Right lung (tissue), 10 donors: ENCODE measurements at places on chromosomes 3 and 15. TPM values are rescaled to one million over a fixed set of nuclear protein-coding genes. Genes with fewer than 3 reads are reported as not detected.

DNA sequence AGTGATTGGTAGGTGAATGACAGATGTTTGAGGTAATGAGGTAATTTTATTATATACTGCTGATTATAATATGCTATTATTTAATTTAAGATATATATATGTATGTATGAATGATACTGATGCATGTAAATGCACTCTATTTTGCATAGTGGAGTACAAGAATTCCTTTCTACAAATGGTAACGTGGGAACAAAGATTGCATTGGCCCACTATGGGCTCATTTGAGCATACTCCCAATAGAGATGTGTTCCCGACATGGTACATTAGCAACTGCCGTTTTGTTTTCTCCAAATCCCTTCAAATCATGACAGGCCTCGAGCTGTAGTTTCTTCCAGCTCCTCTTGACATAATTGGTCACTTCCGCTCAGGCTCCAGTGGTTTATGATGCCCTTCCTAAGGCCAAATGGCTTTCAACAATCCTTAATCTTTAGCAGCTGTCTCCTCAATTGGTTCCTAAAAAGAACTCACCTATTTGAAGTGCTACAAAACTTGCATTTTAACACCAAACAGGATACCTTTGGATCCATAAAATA lies 266.1 kb downstream of the ADAMTSL3 start:
- DNase-seq: no peak

Gene ALCAM
- polyA plus RNA-seq: 134 TPM

Gene ARHGAP31
- 29.0 TPM for polyA plus RNA-seq

GRCh38 chr3:64972793-64973192 lies 285.0 kb upstream of the ADAMTS9 start:
- no peak for DNase-seq

- no peak for DNase-seq
Measured at GRCh38 chr15:73190189-73190601, 137.9 kb downstream of the NEO1 start.

Gene RETNLB
- polyA plus RNA-seq: not detected

Gene ZBTB20
- polyA plus RNA-seq: 0.86 TPM

GRCh38 chr3:53725387-53725995 lies 120.7 kb downstream of the CHDH start:
- no peak for DNase-seq

- DNase-seq: no peak
Measured at GRCh38 chr3:71926262-71926600, 141.3 kb upstream of the PROK2 start.

Gene LSAMP
- polyA plus RNA-seq: 20.2 TPM

Gene BFSP2
- not detected for polyA plus RNA-seq

DNA sequence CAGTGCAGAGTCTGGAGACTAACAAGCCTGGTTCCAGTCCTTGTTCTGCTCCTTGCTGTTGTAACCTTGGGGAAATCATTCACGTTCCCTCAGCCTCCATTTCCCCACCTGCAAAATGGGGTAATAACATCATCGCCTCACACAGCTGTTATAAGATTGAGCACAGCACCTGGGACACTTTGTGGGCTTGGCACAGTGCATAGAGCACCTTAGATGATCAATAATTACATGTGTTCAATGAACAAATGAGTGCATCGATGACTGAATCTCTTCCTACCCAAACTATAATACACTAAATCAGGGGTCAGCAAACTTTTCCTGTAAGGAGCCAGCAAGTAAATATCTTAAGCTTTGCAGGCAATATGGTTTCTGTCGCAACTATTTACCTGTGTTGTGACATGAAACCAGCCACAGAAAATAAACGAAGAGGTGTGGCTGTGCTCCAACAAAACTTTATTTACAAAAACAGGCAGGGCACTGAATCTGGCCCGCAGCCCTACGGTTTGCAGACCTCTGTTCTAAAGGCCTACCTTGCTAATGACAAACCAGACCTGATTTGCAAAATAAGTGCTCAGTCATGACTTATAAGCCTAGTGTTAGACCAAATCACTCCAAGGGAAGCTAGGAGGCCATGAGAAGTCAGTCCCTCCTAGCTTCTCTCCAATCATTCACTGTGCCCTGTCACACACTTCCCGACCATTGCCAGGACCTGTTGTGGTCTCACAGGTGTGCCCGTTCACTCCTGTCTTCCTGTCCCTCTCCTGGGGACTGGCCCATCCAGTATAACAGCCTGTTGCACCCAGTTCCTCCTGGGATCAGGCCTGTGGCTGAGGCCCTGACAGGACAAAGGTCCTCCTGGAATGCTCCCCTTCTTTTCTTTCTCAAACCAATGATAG lies 149.4 kb upstream of the WNT5A start:
- DNase-seq: no peak

Gene RASL12
- 107 TPM for polyA plus RNA-seq

DNA sequence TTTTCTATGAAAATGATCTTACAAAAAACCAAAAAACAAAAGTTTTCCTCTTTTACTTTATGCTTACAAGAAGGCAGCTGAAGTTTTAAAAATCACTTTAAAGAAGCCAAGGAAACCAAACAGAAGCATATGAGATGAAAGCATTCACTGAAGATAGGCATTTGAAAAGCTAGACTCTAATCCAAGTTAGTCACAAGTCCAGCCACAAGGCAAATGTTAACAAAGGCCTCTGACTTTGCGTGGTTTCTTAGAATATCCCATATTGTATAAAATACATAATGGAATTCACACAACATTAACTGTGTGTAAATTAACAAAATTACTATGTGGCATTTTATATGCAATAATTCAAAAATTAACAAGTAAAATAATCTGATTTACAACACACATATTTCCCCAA lies 17.7 kb downstream of the MRPL3 start:
- no peak for DNase-seq

DNA sequence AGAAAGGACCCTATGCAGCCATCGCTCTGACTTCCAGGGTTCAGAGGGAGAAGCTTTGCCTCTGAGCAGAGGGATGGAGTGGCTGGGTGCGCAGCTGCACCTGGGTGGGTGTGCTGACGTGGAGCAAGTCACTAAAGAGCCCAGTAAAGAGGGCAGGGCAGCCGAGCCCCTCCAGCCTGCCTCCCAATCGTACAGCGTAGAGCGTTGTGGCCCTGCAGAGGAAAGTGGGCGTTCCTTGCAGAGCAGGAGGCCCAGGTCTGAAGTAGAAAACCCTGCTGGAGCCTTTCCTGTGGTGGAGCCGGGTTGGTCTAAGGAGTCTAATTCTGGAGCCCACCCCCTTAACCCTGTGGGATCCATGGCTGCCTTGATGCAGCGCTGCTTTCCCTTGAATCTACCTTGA lies 61.0 kb downstream of the ABTB1 start:
- DNase-seq: no peak
